ENCODE measurements at places on chromosomes 1 and 21. TPM values are rescaled to one million over a fixed set of nuclear protein-coding genes. Genes with fewer than 3 reads are reported as not detected.
A peak's percentile ranks its signal among the peaks of the same experiment; 100 is the strongest.

S100A5 gene
- total RNA-seq: 0.53 TPM

CCDC18 gene
- total RNA-seq: 7.9 TPM

FAM151A gene
- total RNA-seq: not detected

- DNase-seq: peak; percentile 48
- H3K27me3 ChIP-seq: no peaks in the 10 kb centered on the region
- peaks cover 36% of the 10 kb centered on the region for H3K4me1 ChIP-seq
- no peak overlapping the region for H3K4me3 ChIP-seq
These were observed 107.6 kb downstream of the TSEN15 start for GRCh38 chr1:184158896-184159681.

GRCh38 chr1:41851589-41851988, 67.1 kb downstream of the HIVEP3 start:
- H3K4me3 ChIP-seq: no peak overlapping the region
- no peaks in the 10 kb centered on the region for H3K27me3 ChIP-seq
- peaks cover 55% of the 10 kb centered on the region for H3K4me1 ChIP-seq
- peak overlapping the region; percentile 67 for H3K27ac ChIP-seq

- peak overlapping the region; percentile 51 for H3K4me3 ChIP-seq
- H3K27ac ChIP-seq: peak overlapping the region; percentile 98
- peaks cover 1% of the 10 kb centered on the region for H3K27me3 ChIP-seq
- DNase-seq: no peak
These were observed 23.2 kb upstream of the TMEM222 start for GRCh38 chr1:27298632-27299384.

DNA sequence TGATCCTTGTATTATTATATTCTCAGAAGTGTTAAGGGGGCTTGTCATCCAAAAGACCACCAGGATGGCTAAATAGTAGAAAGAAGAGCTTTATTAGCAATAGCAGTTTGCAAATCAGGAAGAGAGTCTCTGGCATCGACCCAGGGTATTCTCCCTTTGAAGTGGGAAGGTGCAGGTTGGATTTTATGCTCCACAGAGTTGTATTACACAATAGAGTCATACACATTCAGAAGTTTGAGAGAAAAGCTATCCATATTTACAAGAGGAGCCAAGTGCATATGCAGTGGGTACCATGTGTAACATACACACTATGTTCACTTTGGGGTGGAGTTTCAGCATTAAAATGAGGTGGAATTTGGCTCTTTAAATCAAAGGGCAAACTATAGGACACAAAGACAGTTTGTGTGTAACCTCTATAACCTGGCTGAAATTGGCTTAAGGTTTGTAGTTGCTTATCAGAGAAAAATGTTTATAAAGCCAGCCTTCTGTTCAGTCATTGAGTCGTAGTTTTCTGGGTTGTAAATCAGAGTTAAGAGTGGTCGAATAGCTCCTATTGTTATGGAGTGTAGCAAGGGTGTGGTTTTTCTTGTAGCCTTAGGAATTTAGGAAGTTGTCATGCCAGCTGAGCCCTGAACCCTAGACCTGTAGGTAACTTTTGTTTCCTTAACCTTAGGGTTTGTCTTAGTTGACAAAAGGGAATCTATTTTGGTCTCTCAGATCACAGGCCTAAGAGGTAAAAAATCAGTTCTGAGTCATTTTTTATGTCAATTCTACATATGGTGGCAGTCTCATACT, 125.3 kb downstream of the DNM3 start:
- DNase-seq: no peak
- H3K4me3 ChIP-seq: no peak overlapping the region
- no peak overlapping the region for H3K27ac ChIP-seq
- H3K27me3 ChIP-seq: peaks cover 4% of the 10 kb centered on the region
- no peaks in the 10 kb centered on the region for H3K36me3 ChIP-seq
- H3K4me1 ChIP-seq: peaks cover 15% of the 10 kb centered on the region
